ENCODE measurements at places on chromosomes 13 and 19.

GRCh38 chr13:113364311-113364889, 470 bp upstream of the GRTP1 start:
- H3K27me3 ChIP-seq: peaks cover 70% of the 10 kb centered on the region
- no peak overlapping the region for H3K27ac ChIP-seq
- no peaks in the 10 kb centered on the region for H3K36me3 ChIP-seq
- no peak for DNase-seq
- H3K4me1 ChIP-seq: no peaks in the 10 kb centered on the region

DNA sequence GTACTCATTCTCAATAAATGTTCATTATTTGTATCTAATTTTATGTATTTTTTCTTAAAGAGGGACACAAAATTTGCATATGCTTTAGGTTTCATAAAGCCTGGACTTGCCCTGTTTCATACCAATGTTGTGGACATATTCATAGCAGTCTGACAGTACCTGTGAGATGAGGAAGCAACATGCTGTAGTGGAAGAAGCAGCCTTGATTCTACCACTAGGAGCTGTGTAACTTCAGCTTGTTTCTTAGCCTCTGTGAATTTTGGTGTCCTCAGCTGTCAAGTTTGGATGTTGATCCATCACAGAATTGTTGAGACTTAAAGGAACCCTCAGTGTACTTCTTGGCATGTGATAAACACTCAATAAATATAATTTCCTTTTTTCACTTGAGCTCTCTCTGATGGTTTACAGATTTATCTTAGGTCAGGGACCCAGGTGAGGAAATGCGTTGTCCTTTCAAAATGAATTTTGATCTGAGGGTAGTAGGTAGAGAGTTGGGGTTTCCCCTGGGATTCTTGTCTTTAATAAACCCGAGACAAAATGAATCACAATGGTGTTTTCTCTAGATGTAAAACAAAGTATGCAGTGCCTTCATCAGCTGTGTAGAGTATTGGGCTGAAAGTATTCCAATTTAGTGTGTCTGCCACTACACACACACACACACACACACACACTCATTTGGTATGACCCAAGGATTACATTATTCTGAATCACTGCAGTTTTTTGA, 152.1 kb downstream of the KCNRG start:
- DNase-seq: no peak
- no peak overlapping the region for H3K27ac ChIP-seq
- H3K4me3 ChIP-seq: no peak overlapping the region
- no peaks in the 10 kb centered on the region for H3K4me1 ChIP-seq
- no peaks in the 10 kb centered on the region for H3K27me3 ChIP-seq

DNA sequence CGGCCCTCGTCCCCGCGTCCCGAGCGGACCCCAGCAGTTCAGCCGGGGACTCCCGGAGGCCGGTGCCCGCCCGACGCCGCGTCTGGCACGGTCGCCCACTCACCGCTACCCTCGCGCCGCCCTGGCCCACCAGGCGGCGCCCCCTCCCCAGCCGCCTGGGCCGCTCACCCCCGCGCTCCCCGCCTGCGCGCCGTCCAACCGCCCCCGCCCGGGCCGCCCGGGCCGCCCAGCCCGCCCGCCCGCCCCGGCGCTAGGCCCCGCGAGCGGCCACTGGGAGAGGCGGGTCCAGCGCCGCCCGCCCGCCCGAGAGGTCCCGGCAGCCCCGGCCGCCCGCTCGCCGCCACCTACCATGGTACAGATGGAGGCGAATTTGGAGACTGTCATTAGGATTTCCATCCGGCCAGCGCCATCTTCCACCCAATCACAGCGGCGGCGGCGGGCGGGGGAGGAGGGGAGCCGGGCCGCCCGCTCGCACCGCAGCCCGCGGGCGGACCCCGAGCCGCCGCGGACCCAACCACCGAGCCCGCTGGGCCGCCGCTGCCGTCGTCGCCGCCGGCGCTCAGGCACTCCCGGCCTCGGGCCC, at the start of gene USP12:
Gene USP12, minus strand, starts transcription at position 568 of the 583 bp plus-strand sequence. Its CDS starts 172 bp downstream, at position 396.
- H3K27me3 ChIP-seq: no peaks in the 10 kb centered on the region
- H3K27ac ChIP-seq: peak within 1 kb of the TSS; percentile 54
- H3K36me3 ChIP-seq: no peaks in the 10 kb centered on the region

GRCh38 chr13:77952276-77952675, 33.6 kb upstream of the EDNRB start:
- H3K27me3 ChIP-seq: no peaks in the 10 kb centered on the region
- no peaks in the 10 kb centered on the region for H3K36me3 ChIP-seq
- H3K4me3 ChIP-seq: no peak overlapping the region

Data from MM.1S (cell line).